Fibroblast of the aortic adventitia (primary cell): ENCODE measurements at places on chromosomes 6 and 20. TPM values are rescaled to one million over a fixed set of nuclear protein-coding genes. Genes with fewer than 3 reads are reported as not detected.

- no peak for DNase-seq
Observed at GRCh38 chr6:12356983-12357972, 67.1 kb downstream of the EDN1 start.

GRCh38 chr6:109853426-109853825 is 124.7 kb upstream of the GPR6 start:
- no peak for DNase-seq

DNA sequence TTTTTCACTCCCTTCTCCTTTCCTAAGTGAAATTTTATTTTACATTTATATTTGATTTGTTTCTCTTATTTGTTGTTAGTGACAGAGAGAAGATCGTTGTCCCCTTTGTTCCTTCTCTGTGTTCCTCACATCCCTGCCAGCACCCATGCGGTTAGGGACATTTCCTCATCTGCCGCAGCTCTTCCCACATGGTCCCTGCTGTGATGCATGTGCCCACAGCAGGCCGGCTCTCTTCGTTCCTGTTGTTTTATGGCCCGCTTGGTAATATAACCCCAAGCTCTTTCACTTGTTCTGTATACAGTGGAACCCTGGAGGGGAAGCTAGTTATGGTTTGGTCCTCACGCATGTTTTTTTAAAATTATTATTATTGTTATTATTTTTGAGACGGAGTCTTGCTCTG is 23.6 kb downstream of the DTD1 start:
- DNase-seq = no peak

Gene RIPOR3
- 1.6 and 6.5 TPM in 2 replicates for total RNA-seq

GRCh38 chr6:106114492-106114891 is 28.4 kb downstream of the PRDM1 start:
- DNase-seq = no peak
